ENCODE measurements at places on chromosomes 11 and 22.

GRCh38 chr11:23604966-23605365 lies 744.7 kb upstream of the CCDC179 start:
- DNase-seq = no peak

GRCh38 chr11:42779555-42779954 lies 532.2 kb upstream of the API5 start:
- DNase-seq = no peak

DNA sequence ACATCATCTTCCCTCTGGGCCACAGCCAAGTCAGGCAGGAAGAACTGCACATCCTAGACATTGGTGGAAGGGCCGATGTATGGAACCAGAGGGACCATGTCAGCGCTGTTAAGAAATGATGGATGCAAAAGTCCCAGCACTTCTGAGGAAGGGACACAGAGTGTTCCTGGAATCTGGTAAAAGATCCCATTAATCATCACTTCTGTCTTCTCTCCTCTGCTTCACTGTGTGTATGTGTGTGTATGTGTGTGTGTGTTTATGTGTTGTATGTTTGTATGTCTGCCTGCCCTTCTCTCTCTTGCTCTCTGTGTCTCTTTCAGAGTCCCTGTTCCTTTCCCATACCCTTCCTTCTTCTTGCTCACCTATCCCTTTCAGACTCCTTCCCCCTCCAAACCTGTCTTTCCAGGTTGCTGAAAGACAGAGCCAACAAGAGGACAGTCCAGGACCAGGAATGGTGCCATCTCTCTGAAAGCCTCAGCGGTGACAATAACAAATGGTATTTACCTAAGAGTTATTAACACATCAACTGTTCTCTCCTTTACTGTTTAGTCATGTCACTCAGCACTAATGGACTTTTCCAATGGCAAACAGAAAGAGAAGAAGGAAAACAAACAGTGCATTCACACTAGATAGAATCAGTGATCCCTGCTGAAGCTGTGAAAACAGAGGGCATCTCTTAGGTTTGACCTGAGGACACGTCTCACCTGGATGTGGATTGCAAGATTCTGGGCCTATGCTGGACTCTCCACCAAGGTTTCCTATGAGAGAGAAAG lies 47.1 kb downstream of the EHF start:
- no peak for DNase-seq

DNA sequence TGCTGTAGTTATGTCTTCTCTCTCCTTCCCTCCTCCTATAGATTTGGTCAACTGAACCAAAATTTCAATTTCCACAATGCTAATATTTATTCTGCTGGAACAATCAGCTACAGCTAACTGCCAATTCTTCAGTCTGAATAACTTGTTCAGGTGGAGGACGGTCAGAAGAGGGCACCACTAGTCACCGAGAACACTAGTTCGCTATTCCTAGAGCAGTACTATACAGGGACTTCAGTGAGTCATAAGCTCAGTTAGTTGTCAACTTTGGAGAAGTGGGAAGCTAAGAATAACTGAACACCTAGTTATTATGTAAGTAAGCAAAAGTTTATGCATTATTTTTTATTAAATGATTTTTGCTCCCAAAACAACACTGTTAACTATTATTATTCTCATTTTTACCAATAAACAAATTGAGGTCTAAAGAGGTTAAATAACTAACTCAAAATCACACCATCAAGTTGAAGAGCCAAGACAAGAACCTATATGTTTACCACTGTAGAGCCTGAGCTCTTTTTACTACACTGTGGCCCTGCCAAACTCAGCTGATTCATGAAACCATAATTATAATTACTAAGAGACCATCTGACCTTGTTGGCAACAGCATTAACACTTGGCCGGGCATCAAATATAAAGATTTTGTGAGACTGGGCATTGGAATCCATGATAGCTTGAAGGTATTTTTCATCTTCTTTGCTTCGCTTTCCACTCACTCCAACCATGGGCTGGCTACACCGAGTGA lies 59.0 kb downstream of the CEP57 start:
- DNase-seq = no peak

- DNase-seq = peak; percentile 28
Observed at GRCh38 chr22:40728731-40729189, 49.5 kb downstream of the MCHR1 start.

GRCh38 chr22:23384923-23385677 lies 195.0 kb downstream of the IGLL1 start:
- no peak for DNase-seq

DNA sequence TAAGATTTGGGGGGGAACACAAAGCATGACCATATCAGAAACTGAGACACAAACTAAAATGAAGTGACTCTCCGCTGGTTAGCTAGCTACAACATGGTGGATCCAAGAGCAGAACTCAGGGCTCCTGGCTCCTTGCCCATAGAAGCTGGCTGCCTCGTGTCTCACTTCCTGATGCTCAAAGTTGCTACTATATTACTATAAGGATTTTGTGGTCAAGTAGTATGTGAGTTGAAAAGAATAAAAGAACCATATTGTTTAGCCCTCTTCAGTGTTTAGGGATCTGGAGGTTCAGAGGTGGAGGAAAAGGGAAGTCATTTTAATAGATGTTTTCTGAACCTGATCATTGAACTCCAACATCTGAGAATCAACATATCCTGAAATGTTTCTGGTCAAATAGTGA lies 16.9 kb upstream of the SIK2 start:
- no peak for DNase-seq

- DNase-seq = no peak
Observed at GRCh38 chr22:26806445-26807175, 149.2 kb downstream of the MIAT start.

GRCh38 chr11:124900464-124900863 lies 2.8 kb upstream of the ROBO4 start:
- no peak for DNase-seq

GRCh38 chr11:34501949-34502348 lies 11.6 kb downstream of the ELF5 start:
- DNase-seq = no peak

DNA sequence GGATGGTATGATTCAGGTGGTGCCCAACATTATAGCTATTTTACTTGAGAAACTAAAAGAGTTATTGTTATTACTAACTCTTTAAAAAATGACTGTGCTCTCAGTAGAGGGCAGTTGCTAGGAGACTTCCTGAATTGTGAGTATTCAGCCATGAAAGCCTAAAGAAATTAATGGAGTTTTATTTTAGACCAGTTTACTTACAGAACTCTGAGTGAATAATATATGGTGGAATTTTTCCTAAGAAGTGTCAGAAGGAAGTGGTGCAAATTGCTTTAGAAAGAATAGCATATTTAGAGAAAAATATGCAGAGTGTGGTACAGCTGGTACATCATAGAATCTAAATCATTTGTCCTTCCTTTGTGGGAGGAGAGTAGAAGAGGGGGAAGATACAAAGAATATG lies 689.9 kb upstream of the CCDC90B start:
- DNase-seq = no peak

- no peak for DNase-seq
Observed at GRCh38 chr11:69413993-69414392, 67.5 kb upstream of the LINC01488 start.

GRCh38 chr11:17822401-17822781 lies 87.8 kb downstream of the KCNC1 start:
- DNase-seq = no peak

DNA sequence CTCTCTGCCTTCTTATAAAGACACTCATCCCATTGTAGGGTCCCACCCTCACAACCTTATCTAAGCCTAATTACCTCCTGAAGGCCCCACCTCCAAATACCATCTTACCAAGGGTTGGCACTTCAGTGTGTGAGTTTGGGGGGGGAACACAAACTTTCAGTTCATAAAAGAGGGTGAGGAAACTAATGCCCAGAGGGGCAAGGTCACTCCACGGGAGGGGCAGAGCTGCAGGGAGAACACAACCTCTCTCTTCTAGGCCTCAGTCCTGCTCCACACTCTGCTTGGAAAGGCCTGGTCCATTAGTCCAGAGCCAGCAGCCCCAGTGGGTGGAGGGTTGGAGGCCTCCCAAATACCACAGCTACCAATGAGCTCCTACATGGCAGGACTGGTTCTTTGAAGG lies 2.7 kb upstream of the BATF2 start:
- DNase-seq = no peak

- DNase-seq = no peak
Observed at GRCh38 chr11:117781627-117782026, 15.4 kb downstream of the DSCAML1 start.

DNA sequence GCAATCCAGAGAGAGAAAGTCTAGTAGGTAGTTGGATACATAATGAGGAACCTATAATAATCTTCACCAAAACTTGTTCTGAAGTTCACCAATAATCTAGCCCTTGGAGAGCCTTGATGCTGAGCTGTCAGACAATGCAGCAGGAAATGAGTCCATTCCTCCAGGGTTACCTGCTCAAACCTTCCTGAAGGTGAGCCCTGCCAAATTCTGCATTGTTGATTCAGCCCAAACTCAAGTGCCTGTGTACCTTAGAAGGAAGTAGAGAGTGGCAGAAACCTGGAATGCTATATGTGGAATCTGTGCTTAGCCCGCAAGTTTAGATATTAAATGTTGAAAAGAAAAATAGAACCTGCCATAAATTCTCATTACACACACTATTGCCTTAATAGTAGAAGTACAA lies 77.4 kb upstream of the SPON1 start:
- DNase-seq = no peak

DNA sequence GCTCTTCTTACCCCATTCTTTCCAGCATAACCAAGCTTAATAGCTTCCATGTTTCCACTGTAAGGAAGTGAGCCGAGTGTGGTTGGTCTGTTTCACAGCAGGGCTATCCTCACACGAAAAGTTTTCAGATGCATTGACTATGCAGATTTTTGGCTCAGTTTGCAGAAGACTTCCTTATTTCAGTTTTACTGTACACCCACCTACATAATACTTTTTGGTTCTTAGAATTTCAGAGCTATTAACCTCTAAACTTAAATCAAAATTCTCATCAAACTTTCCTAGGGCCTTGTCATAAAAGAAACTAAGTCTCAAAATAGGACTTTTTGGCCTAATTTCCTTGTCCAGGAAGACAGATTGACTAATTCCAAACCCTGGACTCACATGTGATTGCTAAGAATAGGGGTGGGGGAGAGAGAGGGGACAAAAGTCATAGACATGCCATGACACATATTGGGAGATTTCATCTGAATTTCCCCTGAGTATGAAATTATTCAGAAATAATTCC lies 7.3 kb upstream of the EHF start:
- DNase-seq = no peak

GRCh38 chr11:69161117-69161407 lies 5.3 kb downstream of the SMIM38 start:
- DNase-seq = no peak

DNA sequence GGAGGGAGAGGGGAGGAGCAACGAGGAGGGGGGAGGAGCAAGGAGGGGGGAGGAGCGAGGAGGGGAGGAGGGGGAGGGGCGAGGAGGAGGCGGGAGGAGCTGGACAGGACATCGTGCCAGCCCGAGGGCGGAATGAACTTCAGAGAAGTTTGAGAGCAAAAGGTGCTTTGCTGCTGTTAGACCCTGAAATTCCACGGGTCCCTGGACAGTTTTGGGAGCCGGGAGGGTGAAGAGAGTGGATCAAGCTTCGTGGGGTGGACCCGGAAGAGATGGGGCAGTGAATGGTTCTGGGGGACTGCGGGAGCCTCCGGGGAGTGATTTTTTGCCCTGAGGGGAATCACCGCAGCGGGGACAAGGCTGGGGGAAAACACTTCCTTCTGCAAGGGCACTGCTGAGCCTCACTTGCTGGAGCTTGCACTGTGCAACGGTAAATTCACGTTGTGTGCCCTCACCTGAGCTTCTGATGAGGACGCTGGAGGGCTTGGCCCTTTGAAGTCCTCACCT lies 10.7 kb upstream of the NLRP6 start:
- no peak for DNase-seq

DNA sequence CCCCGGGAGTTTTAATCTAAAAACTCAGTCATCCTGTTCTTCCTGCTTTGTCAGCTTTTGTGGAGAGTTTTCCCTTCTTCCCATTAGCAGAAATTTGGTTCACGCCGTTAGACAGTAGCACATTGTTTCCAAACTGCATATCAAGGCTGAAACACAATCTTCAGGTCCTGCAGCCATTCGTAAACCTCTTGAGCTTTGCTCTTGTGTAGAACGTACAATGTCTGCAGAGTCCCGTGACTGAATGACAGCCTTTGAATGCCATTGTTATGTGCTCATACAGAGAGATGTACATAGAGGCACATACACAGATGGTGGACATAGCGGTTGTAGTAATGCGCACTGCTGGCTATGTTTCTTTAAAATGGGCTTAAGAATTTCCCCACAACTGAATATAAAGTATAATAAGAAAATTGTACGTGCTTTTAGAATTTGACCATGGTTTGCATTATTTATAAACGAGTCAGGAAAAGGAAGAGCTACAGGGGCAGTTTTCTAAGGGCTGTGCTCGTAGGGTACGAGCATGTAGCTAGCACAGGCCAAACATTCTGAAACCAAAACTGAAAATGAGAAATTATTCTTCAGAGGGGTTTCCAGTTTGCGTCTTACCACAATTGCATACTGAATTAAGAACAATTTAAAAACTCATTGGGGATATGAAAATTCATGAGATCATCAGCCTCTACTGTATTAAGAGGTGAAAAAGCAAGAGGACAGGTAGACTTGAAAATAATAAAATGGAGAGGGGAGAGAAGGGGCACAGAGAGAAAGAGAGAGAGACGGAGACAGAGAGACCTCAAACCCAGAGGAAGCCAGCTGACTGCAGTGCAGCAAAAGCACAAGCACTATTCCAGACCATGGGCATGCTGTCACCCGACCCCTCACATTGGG lies 310.1 kb downstream of the CADM1 start:
- no peak for DNase-seq

DNA sequence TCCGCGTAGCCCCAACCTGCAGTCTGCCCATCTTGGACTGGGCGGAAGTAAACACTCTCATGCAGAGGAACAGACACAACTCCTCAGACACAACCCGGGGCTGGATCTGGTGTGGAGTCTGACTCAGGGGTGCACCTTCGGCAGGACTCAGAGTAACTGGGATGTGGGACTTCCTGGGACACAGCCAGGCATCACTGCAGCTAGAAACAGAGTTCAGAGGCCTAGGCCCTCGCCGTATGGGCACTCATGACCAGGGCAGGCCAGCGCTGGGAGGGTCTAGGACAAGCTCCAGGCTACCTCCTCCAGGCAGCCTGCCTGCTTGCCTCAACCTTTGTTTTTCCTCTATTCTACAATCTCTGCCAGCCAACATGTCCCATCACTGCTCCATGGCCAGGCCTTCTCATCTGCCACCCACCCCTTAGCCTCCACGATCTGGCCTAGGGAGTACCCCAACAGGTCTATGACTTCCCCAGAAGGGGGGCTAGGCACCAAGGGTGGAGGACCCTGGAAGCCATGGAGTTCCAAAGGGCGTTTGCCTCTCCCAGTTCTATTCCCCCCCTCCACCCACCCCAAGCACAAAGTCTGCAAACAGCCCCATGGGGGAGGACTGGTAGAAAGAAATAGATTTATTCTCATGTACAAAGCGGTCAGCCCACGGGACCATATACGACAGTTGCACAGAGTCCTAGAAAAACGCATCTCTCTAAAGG lies 98.5 kb downstream of the PDE2A start:
- DNase-seq = no peak

DNA sequence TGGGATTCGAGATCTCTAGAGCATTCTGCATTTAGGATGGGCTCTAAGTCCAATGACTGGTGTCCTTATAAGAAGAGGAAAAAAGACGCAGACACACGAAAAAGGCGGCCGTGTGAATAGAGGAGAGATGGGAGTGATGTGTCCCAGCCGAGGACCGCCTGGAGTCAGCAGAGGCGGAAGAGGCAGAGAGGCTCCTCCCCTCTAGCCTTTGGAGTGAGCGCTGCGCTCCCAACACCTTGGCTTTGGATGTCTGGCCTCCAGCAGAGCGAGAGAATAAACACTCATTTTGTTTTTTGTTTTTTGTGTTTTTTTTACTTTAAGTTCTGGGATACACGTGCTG lies 83.0 kb upstream of the RTL6 start:
- DNase-seq = no peak
